HCEC 1CT (cell line): ENCODE measurements at places on chromosomes 6 and 20.

- DNase-seq: no peak
Measured at GRCh38 chr20:49478266-49478665, 4.2 kb downstream of the KCNB1 start.

- DNase-seq: no peak
Measured at GRCh38 chr6:92050216-92050615, 1369.1 kb downstream of the EPHA7 start.

DNA sequence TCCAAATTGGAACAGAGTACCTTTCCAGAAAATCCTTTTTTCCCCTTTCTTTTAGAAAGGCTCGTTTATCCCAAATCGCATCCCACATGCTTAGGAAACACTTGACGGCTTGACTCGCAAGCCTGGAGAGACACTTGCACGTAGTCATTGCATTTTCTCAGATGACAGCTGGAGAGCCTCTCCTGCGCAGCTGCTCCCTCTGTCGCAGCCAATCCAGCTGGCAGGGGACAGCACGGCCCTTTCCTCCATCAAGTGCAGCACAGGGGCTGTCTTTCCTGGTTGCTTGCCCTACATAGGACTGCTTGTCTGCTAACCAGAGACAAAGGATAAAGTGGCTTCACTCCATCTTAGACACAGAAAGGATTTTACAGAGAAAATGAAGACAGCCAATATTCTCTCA, 77.6 kb upstream of the RGS17 start:
- no peak for DNase-seq

DNA sequence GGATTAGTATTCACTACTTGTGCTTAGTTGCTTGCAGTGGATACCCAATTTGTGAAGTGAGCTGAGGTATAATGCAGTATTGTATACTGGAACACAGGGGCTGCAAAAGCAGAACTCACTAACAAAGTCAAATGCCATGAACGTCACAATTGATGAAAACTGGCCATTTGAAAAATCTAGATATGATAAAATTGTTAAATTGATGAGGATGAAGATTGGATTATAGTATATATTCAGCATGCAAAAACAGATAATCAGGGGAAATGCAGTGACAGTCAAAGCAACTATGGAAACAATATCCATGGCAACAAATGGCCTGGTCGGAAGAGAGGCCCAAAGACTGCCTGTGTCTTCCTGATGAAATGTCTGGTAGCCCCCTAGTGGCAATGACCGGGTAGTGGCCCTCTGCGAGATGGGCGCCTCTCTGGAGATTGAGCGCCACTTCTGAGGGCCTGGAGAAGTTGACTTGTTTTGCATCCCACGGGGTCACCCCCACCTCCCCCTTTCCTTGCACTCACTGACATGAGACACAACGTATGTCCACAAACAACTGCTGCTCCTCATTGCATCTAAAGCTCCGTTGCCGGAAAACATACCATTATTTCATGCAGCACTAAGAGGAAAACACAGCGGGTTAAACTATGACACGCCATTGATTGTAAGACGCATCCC, 43.6 kb downstream of the C6orf15 start:
- peak; percentile 83 for DNase-seq

DNA sequence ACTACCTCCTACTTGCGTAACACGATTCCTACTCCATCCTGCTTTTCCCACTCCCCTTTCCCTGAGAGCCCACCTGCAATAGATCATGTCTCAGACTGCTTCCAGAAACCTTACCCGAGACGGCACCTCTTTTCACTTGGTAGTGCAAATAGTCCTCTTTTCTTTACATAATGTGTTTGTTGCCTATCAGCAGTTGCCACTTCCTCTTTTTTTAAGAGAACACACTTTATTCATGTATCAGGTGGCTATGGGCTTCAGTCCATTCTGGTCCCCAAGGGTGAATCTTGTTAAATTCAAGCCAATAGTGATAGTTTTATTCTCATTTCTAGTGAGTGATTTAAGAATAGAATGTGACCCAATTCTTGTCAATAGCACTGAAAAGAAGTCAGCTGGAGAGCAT, 57.7 kb upstream of the FERMT1 start:
- no peak for DNase-seq

GRCh38 chr20:37229357-37229756, 32.3 kb downstream of the GHRH start:
- no peak for DNase-seq

DNA sequence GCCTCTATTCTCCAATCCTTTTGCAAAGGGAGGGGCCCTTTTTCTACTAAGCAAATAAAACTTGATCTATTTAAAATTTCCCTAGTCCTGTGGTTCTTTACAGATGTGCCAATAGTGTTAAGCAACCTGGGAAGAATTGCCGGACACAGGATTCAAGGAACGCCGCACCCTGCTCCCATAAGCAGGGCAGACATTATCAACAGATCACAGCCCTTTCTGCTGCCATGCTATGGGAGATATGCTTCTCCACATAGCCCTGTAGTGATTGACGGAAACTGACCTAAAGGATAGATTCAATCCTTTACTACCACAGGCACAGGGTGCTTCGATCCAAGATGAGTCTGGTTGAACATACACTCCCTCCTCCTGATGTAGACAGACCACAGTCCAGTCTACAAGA, 118.4 kb upstream of the TRAF3IP2 start:
- DNase-seq: no peak

DNA sequence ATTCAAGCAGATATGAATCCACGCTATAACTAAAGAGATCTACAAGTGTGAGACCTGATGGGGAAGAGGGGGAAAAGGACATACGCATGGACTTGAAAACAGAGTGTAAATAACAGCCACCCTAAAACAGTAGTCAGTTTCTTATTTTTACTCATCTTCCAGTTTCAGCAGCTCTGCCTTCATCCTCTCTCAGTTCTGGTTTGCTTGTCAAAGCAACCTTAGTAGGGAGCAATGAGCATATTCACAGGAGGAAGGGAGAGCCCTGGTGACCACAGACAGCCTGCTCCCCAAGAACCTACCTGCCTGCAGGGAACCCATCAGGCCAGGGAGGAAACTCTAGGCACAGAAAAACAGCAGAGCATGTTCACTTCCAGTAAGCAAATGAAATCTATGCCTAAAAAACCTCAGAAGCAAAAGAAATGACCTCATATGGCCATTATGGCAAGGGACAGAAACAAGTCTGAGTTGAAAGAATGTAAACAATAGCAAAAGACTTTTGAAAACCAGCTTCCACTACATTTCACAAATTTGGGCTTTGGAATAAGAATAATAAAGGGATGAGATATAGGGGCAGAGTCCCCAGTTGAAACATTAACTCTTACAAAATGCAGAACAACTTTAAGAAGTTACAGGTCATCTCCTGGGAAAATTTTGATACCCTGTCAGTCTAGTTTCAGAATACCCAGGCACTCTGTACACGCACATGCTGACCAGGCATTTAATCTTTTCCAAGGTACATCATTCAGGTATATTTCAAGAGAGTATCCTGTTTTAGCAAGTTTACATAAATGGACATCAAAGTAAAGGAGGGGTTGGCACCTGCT, 120.8 kb upstream of the BCLAF1 start:
- peak; percentile 8 for DNase-seq

GRCh38 chr6:164045082-164045481, 630.6 kb downstream of the QKI start:
- no peak for DNase-seq

DNA sequence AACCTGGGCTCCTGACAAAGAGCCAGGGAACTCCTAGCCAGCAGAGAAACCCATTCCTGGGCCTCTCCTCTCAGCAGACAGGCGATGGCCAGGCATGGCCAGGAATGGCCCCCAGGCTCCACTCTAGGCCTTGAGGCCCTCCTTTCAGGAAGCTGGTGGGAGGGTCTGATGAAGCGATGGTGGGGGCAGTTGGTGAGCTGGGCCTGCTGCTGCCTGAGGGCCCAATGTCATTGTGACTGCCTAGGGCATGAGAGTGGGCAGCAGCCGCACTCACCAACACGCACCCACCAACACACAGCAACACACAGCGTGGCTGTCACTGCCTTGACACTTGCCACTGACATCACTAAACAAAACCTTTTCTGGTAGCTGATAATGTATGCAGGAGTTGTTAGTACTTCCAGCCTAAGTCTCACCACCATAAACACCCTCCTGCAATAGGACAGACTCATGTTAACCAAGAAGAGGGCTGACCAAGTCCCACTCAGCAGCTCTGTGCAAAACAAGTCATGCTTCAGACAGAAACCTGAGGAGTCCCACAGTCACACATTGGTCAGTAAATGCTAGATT, 69.3 kb downstream of the ABHD12 start:
- DNase-seq: no peak

- no peak for DNase-seq
Measured at GRCh38 chr6:43623880-43624785, 4.9 kb downstream of the GTPBP2 start.

- no peak for DNase-seq
Measured at GRCh38 chr6:50390416-50390815, 322.9 kb upstream of the TFAP2D start.

DNA sequence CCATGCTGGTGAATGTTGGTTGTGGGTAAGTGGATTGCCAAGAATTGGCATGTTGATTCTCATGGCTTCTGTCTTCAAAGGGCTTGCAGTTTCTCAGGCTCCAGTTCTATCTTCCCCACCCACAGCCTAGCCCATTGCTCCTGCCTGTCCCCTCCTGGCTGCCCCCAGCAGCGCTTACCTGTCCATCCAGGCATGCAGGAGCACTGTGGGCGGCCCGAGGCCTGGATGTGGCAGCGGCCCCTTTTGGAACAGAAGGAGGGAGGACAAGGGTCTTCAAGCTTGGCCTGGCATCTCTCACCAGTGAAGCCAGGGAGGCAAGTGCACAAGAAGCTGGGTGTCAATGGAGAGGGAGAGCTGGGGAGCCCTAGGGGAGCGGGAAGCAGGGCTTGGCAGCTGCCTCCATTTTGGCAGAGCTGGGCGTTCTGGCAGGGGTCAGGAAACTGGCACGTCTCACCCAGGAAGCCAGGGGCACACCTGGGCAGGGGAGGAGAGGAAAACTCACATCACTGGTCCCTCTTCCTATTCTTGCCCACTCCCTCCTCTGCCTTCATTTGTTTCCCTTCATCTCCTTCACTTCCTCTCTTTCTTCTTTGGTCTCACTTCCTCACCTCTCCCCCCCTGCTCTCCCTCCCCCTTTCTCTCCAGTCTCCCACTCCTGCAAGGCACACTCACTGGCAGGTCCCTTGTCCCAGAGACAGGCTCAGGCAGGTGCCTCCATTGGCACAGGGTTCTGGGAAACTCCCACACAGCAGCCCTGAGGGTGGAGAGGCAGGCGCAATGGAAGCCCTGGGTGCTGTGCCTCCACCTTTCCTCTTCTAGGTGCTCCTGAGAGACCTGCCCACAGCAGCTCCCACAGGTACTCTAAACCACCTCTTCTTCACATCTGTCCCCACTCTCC, 1.3 kb downstream of the NOTCH4 start:
- no peak for DNase-seq

DNA sequence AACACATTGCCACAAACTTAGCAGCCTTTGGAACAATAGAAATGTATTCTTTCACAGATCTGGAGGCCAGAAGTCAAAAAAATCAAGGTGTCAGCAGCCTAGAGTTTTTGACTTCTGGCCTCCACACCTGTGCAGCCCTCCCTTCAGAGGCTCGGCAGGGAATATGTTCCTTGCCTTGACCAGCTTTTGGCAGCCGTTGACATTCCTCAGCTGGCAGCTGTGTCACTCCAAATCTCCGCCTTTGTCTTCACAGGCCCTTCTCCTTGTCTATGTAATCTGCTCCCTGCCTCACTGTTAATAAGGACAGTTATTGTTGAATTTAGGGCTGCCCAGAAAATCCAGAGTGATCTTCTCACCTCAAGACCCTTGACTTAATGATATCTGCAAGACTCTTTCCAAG, 17.2 kb upstream of the AHI1 start:
- no peak for DNase-seq

- DNase-seq: no peak
Measured at GRCh38 chr6:167998215-167998614, 744 bp downstream of the KIF25 start.

GRCh38 chr6:24883618-24884017, 52.1 kb downstream of the RIPOR2 start:
- peak; percentile 65 for DNase-seq

GRCh38 chr6:89258912-89259311, 41.8 kb upstream of the GABRR1 start:
- DNase-seq: no peak

DNA sequence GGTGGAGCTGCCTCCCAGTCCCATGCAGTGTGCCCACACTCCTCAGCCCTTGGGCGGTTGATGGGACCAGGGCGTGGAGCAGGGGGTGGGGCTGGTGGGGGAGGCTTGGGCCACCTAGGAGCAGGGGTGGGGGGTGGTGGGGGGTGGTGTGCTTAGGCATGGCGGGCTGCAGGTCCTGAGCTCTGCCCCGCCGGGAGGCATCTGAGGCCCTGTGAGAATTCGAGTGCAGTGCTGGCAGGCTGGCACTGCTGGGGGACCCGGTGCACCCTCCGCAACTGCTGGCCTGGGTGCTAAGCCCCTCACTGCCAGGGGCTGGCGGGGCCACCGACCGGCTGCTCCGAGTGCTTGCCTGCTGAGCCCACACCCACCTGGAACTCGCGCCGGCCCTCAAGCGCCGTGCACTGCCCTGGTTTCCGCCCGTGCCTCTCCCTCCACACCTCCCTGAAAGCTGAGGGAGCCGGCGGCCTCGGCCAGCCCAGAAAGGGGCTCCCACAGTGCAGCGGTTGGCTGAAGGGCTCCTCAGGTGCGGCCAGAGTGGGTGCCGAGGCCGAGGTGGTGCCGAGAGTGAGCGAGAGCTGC, 59.6 kb upstream of the PRL start:
- DNase-seq: no peak

DNA sequence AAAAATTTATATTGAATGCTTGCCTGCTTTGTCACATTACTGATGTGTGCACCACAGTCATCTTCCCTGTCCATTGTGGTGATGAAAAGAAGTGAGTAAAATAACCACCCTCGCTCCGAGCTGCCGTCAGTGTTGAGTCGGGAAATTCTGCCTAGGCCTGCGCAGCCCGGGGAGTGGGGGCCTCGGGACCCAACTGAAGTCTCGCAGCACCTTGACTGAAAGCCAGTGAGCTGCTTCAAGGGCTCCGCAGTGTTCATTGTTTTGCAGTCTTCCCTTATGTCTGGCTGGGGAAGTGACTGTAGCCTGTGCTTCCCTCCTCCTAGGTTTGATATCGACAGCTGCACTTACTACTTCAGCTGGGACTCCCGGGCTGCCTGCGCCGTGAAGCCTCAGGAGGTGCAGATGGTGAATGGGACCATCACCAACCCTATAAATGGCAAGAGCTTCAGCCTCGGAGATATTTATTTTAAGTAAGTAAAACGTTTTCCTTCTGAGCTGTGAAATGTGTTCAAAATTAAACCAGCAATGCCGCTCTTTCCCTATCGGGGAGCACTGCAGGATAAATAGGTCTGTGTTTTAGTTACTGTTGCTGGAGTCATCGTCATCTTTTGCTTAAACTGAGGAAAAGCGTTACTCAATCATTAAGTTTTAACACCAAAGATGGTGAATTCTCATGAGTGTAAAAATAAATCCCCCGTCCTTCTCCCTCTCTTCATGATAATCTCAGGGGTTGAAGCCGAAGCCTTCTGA, 32.7 kb upstream of the SLC22A1 start:
- DNase-seq: no peak
